ENCODE measurements at places on chromosomes 5 and 9.

- no peak for DNase-seq
Measured at GRCh38 chr9:353077-353476, 138.4 kb downstream of the DOCK8 start.

DNA sequence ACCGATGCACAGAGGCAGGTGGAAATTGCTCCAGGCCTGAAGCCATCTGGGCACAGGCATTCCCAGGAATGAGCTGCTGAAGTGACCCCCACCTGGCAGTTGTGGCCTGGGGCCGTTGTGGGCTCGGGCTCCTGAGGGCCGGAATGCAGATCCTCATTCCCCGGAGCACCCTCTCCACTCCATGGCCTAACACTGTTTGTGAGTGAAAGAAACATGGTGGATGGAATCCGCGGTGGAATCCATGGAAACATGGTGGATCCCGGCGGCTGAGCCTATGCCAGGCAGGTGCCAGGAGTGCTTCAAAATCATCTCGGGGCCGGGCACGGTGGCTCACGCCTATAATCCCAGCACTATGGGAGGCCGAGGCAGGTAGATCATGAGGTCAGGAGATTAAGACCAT is 3.6 kb upstream of the SARDH start:
- no peak for DNase-seq

- no peak for DNase-seq
Measured at GRCh38 chr9:78368236-78368635, 71.3 kb downstream of the PSAT1 start.

- DNase-seq: no peak
Measured at GRCh38 chr5:31095796-31096195, 97.7 kb upstream of the CDH6 start.

DNA sequence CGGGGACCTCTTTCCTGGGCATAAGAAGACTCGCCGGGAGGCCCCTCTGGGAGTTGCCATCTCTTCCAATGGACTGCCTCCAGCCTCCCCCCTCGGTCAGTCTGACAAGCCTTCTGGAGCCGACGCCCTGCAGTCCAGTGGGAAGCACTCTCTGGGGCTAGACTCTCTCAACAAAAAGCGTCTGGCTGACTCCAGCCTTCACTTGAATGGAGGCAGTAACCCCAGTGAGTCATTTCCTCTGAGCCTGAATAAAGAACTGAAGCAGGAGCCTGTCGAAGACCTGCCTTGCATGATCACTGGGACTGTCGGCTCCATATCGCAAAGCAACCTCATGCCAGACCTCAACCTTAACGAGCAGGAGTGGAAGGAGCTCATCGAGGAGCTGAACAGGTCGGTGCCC is 28.4 kb upstream of the LTC4S start:
- no peak for DNase-seq

DNA sequence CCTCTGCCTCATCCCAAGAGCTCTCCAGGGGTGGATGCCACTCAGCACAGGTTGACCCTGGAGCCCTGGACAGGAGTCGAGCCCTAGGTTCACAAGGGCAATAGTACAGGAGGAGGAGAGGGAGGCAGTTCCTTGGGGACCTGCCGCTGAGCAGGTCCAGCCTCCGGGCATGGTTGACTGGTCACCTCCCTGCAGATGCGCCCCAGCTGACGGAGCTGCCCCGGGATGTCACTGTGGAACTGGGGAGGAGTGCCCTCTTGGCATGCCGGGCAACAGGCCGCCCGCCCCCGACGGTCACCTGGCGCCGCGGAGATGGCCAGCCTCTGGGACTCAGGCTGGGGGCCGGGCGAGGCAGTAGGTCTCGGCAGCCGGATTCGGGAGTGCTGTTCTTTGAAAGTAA is 53.7 kb downstream of the HMCN2 start:
- no peak for DNase-seq

- no peak for DNase-seq
Measured at GRCh38 chr5:142186857-142187594, 78.4 kb downstream of the NDFIP1 start.

- no peak for DNase-seq
Measured at GRCh38 chr9:89421595-89421994, 76.3 kb downstream of the SEMA4D start.

GRCh38 chr5:134103397-134103796 is 11.1 kb upstream of the TCF7 start:
- DNase-seq: no peak

DNA sequence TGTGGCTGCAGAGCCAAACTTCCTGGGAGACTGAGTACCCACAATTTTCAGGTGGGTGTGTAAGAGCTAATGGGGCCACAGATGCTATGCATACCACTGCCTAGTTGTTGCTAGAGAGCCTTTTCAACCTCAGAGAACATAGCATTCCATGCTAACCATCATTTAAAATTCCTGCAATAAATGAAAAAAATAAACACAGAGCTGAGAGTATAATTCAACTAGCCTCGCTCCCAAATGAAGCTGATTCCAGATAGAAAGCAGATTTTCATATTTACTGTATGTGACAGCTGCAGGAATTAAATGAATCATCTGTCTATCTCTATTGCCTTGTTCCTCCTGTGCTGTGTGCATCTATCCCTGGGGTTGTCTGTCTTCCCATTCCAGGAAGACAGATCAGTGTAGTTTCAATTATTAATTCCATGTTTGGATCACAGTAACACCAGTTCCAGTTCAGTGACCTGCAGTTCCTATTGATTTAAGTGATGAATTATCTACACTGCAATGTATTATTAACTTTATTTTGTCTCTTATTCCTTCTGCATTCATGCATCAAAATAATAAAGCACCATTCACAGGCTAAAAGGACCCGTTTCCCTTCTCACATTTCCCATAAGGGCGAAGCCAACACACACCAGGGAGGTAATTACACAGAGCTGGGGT is 324.5 kb downstream of the SLIT3 start:
- no peak for DNase-seq

DNA sequence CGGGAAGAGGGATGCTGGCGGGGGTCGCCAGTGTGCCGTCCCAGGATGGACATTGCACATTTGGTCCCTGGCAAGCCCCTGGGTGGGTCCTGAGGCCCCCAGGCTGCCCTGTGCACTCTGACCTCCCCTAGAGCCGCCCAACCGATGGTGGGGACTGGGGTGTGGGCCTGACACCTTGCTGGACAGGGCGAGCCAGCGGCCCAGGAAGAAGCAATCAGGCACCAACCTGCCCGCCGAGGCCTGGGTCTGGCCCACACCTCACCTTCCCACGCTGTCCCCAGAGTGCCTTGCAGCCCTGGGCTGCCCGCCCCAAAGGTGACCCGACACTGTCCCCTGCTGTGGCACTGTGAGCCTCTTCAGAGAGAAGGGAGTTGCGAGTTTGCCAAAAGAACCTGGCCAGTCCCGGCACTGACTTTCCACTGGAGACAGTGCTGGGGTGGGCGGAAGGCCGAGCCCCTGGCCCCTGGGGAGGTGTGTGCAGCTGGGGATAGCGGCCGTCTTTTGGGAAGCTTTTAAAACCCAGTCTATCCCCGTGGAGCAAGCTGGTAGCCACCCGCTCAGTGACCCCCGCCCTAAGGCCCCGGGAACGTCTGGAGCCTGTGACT is 12.0 kb upstream of the NRARP start:
- DNase-seq: no peak

DNA sequence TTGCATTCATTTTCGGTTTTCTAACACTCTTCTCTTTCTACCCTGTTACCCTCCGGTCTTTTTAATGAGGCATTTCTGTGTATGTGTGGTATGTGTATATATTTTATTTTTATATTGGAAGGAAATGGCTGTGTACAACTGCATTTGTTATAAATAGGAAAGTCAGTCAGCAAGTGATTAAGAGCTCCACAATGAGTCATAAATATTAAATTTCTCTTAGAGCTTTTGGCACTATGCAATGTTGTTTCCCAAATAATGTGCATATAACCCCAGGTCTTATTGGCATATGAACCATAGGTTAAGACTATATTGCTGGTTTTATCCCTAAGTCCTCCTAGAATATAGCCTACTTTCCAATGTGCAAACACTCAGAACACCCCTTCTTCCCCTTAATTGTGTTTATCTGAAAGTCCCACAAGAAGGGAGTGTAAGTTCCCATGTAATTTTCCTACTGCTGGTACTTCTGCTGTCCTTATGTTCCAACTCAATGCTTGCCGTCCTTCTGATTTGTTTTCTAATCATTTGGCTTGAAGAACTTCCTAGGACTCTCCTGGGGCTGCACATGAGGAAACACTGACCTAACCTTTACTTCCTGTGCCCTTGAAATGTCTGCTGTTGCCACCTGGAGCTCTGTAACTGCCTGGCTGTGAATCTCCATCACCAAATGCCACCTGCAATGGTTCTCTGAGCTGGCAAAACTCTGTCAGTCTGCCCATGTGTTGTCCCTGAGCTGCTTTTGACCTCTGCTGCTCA is 65.5 kb upstream of the PCSK5 start:
- DNase-seq: no peak

GRCh38 chr9:4547016-4547415 is 56.7 kb downstream of the SLC1A1 start:
- no peak for DNase-seq

GRCh38 chr9:68614121-68614520 is 73.4 kb upstream of the TMEM252 start:
- no peak for DNase-seq

- no peak for DNase-seq
Measured at GRCh38 chr5:115461093-115461492, 83.5 kb downstream of the FEM1C start.

DNA sequence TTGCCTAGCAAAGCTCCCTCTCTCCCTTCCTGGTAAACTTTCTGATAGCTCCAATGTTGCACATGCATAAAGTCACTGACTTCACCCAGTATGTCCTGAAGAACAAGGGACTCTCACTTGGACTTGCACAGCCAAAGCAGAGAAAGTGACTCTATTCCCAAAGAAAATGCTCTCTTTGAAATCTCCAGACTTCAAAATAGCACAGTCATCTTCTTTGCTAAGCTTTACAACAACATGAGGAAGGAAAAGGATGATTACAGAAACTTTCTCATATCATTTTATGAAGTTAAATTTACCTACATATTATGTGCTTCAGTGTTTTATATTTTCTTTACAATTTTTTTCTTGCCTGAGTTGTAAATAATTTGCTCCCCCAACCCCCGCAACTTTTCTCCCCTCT is 264.6 kb downstream of the PJA2 start:
- no peak for DNase-seq

- DNase-seq: no peak
Measured at GRCh38 chr9:136239983-136240330, 5.7 kb downstream of the QSOX2 start.

DNA sequence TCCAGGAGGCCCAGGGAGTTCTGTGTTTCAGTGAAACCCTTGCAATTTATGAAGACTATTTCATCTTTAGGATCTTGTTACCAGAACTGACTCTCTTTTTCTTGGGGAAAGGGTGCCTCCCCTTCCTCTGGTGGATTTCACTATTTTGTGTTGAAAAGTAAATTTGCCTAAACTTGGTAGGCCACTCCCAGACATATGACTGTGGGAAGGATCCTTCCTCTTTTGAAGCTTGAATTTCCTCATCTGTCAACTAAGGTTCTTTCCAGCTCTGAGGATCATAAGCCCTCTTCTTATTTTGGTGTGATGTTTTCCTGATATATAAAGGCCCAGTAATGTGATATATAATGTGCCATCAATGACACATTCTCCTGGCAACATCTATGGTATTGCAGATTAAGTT is 59.1 kb upstream of the ZFAND5 start:
- no peak for DNase-seq

DNA sequence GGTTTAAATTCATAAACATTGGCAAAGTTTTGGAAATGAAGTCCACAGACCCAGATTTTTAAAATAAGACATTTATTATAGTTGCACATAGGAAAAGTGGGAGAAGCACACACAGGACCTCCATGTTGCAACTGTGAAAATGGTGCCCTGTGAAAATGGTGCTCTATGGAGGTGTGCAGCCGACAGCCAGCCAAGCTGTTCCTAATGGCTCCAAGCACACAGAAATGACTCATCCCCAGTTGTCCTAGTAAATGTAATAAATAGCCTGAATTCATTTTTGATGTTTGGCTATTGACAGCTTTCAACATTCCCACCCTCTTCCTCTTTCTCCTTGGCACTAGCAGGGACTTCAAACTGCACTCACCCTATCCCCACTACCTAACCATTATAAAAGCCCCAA is 590.9 kb downstream of the CAAP1 start:
- no peak for DNase-seq

DNA sequence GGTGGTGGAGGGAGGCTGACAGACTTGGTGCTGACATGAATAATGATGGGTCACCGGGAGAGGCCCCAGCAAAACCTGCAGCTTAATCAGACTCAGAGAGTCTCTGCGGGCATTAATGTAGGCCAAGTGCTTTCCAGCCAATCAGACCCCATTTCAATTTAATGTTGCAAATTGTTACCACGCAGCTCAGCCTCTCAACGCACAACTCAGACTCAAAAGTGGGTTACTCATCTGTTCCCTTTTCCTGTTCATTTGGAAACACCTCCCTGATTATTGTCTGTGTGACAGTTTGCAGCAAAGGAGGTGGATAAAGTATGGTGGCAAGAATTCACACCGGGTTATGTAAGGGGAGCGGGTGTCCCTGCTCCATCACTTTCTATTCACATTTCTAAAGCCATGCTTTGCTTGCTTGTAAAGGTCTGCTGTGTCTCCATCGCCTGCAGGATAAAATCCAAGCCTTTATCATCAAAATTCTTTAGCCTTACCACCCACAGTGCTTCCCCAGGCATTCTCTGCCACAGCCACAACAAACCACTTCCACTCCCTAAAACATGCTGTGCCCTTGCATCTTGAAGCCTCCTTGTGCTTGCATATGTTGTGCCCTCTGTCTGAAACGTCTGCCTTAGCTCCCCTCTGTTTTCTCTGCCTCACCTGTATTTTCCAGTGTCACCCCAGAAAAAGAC is 156.5 kb downstream of the ASTN2 start:
- DNase-seq: no peak

GRCh38 chr9:112119225-112120029 is 55.7 kb downstream of the SUSD1 start:
- no peak for DNase-seq

DNA sequence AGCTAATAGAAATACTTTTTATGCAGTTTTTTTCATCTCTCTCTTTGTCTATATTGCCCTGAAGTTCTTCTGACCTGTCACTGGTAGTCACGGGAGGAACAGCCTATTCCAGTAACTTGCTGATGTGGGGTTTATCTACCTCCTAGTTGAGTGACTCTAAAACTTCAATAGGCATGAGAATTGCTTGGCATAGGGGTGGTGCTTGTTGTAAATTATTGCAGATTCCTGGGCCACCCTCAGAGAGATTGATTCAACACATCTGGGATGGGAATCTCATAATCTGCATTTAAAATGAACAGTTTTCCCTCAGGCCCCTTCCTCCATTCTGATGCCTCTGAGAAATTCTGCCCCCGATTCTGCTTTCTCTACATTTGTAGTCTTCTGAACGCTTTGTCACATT is 184.4 kb downstream of the ARHGEF28 start:
- no peak for DNase-seq

- no peak for DNase-seq
Measured at GRCh38 chr9:21121595-21122251, 19.9 kb downstream of the IFNW1 start.

DNA sequence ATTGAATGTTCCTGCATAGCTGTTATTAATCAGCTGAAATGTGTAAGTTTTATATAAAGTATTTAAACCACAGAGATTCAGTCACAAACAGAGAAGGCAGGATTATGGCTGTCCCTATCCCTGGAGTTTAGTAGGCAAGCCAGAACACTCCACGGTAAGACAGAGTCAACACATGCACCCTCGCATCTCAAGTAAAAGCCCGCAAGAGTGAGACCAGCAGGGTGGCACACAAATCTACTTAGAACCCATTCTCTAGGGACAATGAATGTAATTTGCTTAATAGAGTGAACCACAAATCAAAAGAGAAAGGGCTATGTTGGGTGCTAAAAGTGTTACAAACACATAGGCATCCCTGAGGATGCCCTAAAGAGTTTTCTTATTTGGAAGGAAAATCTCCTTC is 35.1 kb downstream of the LPAR1 start:
- no peak for DNase-seq

All from stimulated activated CD4-positive, alpha-beta T cell treated with anti-CD3 and anti-CD28 coated beads, Interleukin-4, amount 100 ng/mL, for 48 hours (primary cell).